ENCODE measurements at places on chromosomes 2 and 18.

- DNase-seq: no peak
Observed at GRCh38 chr2:64142741-64143168, 1.5 kb downstream of the PELI1 start.

DNA sequence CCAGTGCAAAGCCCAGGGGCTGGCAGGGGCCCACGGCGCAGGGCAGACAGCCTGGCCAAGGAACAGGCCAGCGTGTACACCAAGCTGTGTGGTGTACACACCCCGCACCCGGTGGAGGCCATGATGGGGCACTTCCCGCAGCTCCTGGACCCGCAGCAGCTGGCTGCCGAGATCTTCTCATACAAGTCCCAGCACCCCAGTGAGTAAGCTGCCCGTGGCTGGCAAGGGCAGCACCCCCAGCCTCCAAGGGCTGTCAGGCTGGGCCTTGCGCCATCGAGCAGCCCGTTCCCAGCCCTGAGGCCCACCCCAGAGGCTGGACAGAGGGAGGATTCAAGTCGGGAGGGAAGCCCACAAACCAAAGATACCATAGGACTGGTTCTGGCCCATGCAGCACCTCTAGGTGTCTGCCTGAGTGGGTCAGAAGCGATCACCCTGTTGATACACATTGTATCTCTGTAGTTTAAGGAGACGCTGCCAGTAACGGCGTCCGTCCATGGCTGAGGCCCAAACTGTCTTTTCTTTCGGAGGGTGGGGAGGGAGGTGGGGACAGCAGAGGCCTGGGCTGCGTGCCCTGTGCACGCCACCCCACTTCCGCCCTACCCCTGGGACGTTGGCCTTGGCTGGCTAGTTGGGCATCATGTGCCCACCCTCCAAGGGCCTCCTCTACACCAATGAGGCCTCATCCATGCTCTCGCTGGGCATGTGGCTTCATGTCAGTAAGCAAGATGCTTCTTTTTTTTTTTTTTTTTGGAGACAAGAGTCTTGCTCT is 16.8 kb upstream of the MTERF4 start:
- no peak for DNase-seq

- no peak for DNase-seq
Observed at GRCh38 chr2:43032213-43033015, 194.0 kb downstream of the ZFP36L2 start.

DNA sequence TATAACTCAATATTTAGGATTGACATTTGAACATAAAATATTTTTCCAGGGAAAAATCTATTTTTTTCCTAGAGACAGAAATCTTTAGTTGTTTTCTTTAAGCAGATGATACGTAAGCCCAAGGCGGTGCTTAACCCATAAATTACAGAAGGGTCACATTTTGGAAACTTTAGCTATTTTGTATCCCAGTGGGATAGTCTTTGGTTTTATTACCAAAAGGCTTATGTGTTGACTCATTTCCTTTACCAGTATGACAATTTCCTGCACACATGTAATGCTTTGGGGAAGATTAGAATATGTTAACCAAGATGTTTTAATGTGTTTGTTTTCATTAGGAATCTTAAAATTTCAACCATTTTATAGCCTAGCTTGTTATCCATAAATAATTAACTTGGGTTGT is 24.8 kb downstream of the DYNC1I2 start:
- DNase-seq: no peak

GRCh38 chr18:24089515-24090337 is 49.1 kb upstream of the CABYR start:
- DNase-seq: no peak

DNA sequence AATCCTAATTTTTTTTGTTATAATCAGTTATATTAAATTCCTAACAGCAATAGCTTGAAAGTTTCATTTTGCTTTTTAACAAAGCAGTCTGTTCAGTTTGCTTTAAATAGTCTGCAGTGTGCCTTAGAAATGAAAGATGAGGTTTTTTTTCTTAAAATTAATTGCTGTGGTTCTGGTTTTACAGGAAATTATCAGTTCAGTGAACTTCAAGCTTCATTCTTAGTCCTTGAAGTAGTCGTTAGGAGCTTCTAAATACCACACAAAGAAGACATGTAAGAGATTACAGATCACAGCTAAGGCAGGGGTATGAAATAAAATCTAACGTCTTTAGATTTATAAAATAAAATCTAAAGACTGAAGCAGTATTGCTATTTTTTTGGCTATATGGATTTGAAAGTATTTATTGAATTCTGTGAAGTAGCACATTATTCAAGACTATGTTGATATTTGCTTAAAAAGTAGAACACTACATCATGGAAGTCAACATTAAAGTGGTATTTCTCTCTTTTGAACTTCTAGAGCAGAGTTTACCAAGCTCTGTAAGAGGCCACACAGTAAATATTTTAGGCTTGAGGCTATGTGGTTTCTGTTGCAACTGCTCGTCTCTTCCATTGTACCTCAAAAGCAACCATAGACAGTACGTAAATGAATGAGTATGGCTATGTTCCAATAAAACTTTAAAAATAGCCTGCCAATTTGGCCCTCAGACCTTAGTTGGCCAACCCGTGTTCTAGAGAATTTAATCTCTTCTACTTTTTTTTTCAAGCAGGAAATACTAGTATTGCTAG is 81.5 kb upstream of the STON1 start:
- DNase-seq: no peak

- DNase-seq: no peak
Observed at GRCh38 chr2:215320679-215321078, 8.8 kb downstream of the ATIC start.

DNA sequence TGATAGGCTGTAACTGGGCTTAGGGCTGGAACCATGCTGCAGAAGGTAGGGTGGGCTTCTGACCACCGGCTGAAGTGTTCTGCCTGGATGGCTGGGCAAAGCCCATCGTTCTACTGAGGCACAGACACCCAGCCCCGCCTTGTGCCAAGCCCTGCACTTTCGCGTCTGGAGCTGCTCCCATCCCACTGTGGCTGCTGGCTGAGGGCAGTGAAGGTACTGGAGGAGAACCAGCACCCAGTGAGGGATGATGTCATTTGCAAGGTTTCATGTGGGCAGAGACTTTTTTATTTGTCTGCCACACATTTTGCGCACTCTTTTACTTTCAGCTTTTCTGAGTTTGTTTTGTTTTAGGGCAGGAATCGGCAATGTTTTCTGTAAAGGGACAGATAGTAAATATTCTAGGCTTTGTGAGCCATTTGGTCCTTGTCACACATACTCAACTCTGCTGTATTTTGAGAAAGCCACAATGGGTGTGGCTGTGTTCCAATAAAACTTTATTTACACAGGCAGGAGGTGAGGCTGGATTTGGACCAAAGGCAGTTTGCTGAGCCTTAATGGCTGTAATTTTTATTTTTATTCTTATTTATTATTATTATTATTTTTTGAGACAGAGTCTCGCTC is 85.6 kb downstream of the ASB1 start:
- DNase-seq: no peak

DNA sequence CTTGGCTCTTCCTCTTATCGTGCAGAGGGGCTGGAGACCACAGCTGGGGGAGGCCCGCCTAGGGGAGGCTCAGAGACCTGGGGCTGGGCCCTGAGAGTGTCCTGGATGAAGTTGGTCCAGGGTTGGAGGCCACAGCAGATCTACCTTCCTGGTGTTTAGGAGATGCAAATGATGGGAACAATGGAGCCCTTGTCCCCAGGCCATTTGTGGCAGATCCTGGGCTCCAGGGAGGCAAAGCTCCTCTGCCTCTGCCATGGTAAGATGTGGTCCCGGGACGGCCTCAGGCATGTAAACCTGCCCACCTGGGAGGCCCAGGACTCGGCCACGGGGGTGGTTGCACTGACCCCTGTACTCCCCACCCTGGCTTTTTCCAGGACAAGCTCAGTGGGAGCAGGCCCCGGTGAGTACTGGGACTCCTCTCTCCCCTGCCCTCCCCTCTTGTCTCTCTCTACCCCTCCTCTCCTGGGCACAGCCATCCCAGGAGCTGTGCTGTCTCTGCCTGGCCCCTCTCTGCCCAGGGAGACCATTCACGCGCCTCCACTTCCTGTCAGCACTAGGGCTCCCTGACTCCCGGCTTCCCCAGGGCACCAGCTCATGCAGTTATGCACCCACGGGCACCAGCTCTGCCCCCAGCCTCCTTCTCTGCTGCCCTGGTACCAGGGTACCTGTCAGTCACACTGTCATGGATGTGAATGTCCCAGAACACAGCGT is 10.9 kb downstream of the SH2D6 start:
- no peak for DNase-seq

DNA sequence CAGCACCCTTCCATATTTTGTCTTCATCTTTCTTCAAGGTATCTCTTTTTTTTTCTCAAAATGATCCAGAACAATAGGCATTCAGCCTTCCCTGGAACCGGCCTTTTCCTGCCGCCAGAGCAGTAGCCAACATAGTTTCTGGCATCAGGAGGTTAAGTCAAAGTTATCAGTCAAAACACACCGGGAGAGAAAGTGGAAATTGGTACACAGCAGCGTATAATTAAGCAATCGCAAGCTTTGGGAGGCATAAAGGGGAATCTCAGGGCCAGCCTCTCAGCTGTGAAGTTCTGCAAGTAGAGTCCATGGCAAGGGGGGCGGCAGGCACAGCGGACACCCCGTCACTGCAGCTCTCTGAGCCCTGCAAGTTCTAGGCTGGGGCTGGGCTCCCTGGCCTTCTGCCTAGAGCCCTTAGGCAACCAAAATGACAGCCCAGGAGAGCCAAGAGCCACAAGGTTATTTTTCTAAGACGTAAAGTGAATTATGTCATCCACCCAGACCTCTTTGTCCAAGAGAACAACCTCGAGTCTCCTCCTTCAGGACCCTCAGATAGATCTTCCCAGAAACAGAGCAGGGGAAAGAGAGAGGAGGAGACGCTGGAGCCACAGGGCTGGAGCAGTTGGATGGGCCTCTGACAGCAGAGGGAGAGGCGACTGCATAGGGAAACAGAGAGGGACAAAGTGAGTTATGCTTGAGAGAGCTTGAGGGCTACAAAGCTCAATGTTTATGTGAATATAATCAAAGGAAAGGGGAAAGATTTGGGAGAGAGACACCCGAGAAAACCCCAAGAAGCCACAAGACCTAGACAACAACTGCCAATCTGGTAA is 114.7 kb downstream of the BCL2L11 start:
- no peak for DNase-seq

GRCh38 chr18:58362829-58363271 is 266.0 kb downstream of the ALPK2 start:
- no peak for DNase-seq

DNA sequence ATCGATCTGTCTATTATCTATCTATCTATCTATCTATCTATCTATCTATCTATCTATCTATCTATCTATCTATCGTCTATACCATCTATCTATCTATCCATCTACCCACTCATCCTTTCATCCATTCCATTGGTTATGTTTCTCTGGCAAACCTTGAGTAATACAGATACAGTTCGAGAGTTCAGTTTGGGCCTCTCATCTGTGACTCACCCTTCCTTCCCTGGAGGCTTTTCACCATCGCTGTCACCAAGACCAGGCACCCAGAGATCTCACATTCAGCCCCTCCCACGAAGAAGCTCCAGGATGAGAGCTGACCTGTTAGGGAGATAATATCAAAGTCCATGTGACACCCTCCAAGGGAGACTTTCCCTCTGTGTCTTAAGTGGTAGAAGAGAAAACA is 164.1 kb upstream of the CELF4 start:
- DNase-seq: no peak
